ENCODE measurements at places on chromosomes 2 and 18.

GRCh38 chr2:227862741-227863588 lies 8.5 kb upstream of the DAW1 start:
- no peak for DNase-seq

- DNase-seq = no peak
These were observed 54.9 kb upstream of the PXDN start for GRCh38 chr2:1799174-1799573.

DNA sequence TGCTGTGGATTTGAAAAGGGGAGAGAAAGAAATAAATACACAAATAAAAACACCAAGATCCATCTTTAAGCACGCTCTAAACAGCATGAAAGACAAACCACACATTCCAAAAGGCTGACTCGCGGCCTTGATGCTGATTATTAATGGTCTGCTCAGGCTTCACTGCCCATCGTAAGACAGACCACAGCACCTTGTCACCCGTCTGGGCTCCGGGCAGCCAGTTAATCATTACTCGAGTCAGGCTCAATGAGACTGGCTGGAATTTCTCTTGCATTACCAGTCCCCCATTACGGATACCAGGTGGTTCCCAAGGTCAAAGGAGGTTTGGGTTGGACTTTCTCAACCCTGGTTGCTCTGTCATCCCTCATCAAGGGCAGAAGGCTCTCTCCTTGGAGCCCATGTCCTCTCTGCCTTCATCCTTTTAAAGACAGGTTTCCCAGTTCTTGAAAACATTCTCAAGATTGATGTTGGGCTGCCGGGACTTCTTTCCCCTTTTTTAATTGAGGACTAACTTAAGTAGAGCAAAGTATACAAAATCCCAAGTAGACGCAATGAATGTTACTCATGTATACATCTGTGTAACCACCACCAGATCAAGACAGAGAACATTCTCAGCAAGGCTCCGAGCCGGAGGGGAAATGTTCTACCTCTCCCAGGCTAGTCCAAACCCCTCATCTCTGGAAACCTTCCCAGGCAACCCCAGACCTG lies 8.1 kb downstream of the SMAD7 start:
- no peak for DNase-seq

DNA sequence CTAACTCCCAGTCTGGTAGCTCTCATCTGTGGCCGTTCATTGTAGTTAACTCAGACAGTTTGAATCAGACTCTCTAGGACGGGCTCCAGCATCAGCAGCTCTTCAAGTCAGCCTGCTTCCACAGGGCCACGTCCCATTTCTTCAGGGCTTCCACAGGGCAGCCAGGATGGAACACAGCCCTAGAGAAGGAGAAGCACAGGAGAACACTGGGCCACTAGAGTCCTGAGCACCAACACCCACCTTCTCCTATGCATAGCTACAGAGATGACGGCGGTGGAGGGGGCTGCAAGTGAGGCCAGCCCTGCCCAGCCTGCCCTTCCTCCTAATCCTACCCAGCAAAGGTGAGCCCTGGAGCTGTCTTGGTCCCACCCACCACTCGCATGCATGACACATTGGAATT lies 10.2 kb upstream of the TEX261 start:
- DNase-seq = no peak

DNA sequence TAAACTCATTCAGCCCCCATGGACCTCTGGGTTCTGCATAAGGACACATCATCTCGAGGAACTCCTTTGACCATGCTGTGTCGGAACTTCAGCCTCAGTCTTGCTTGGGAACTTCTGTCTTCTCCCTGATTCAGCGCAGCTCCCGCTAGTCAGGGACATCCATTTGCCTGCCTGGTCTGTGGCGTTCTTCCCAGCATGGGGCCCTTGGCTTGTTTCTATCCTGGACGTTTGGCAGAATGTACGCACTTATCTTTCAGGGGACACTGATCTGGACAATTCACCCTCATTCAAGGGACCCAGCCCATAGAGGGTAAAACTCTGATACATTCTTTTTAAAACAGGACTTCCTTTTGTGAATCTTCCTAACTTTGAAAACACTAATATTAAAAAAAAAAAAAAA lies 75.8 kb upstream of the WIPF1 start:
- DNase-seq = no peak

DNA sequence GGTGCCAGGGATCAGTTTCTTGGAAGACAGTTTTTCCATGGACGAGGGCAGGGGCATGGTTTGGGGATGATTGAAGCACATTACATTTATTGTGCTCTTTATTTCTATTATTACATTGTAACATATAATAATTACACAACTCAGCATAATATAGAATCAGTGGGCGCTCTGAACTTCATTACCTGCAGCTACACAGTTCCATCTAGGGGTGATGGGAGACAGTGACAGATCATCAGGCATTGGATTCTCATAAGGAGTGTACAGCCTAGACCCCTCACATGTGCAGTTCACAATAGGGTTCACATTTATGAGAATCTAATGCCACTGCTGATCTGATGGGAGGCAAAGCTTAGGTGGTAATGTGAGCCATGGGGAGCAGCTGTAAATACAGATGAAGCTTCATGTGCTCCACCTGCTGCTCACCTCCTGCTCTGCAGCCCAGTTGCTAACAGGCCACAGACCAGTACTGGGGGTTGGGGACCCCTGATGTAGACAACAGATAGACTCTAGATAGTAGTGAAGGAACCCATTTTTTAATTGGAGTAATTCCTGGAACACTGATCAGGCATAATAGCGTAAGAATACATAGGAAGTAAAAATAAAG lies 41.5 kb upstream of the MC4R start:
- no peak for DNase-seq

DNA sequence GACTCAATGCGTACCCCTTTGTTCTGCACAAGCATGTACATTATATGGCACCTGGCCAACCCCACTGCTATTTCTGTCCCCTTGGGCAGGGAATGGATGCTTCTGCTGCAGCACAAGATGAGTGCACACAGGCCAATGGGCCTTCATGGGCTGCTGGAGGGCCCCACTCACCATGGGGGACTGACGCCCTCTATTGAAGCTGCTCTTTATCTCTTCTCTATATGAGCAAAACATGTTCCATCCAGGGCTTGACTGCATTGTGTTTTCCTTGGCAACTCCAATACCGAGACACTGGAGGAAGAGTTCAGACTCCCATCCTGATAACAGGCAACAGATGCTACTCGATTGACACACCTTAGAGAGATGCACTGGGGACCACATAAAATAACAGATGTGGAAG lies 251.6 kb upstream of the NCKAP5 start:
- no peak for DNase-seq

DNA sequence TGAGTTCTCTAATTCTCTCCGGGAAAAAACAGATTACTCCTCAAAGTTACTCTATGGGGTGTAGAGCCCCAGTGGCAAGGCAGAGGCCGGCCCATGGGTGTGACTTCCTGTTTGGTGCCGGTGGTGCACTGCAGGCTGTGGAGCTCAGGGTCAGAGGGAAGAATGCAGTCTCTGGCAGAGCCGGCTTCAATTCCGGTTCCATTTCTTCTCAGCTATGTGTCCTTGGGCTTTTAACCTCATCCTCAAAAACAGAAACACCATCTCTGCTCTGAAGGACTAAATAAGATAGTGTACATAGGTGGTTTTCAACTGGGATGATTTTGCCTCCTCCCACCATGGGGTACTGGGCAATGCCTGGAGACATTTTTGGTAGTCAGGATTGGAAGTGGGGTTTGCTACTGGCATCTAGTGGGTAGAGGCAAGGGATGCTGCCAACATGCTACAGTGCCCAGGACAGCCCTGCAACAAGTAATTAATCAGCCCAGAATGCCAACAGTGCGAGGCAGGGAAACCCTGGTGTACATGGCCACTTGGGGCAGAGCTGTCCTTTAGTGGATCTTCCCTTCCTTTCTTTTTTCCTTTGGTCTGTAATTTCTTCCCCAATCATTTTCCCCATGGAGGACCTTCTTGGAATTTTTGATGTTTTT lies 81.2 kb downstream of the INSIG2 start:
- no peak for DNase-seq

- DNase-seq = no peak
These were observed 63.7 kb downstream of the SLC8A1 start for GRCh38 chr2:40388161-40388560.

GRCh38 chr2:30239986-30240752 lies 8.8 kb downstream of the LBH start:
- DNase-seq = no peak

- DNase-seq = no peak
These were observed 40.4 kb upstream of the FAM124B start for GRCh38 chr2:224442071-224442967.

DNA sequence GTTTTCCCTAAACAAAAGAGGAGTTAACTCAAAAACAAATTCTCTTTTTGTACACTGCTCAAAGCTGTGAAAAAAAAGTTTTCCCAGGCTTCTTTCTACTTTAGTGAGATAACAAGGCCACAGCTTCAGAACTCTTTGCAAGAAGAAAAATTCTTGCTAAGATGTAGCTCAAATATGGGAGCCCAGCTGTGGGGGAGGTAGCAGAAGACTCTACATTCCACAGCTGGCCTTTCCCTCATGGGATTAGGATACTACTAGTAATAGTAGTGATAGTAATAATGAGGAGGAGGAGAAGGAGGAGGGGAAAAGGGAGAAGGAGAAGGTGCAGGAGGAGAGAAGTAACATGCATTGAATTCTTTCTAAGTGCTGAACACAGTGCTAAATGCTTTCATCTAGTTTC lies 19.2 kb upstream of the CERS6 start:
- no peak for DNase-seq

- no peak for DNase-seq
These were observed 66.5 kb upstream of the IGFBP5 start for GRCh38 chr2:216761809-216762208.

DNA sequence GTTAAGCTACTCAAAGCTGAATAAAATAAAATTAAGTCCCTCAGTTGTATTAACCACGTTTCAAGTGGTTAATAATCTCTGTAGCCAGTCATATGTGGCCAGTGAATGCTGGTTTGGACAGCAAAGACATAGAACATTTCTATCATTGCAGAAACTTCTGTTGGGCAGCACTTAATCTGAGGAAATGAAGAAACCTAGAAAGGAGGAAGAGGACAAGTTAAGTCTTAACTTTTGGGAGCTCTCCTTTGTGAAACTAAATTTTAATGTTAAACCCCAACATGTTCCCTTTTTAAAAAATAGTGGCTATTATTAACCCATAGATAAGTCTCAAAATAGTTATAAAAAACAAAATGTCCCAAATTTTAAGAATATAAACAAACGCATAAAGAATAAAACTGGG lies 421.3 kb downstream of the ARHGAP15 start:
- no peak for DNase-seq

- DNase-seq = no peak
These were observed 44.6 kb downstream of the SMAD4 start for GRCh38 chr18:51074605-51075004.

GRCh38 chr2:7165736-7166135 lies 248.5 kb downstream of the RNF144A start:
- DNase-seq = no peak

GRCh38 chr18:23363865-23364570 lies 89.1 kb upstream of the RIOK3 start:
- no peak for DNase-seq

GRCh38 chr2:189129971-189130370 lies 49.6 kb downstream of the COL5A2 start:
- no peak for DNase-seq

DNA sequence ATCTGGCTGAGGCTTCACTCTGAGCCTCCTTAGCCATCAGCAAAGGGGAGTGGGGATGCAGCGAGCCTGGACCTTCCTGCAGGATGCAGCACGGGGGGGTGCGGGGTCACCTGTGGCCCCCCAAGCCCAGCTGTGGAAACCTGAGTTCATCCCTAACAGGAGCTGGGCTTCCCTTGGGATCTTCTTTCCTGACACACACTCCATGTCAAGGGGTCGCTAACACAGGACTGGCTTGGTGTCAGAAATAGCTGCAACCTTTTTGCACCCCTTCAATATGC lies 174.7 kb downstream of the RTP5 start:
- no peak for DNase-seq

- no peak for DNase-seq
These were observed 82.9 kb upstream of the TMEFF2 start for GRCh38 chr2:192277494-192278109.

DNA sequence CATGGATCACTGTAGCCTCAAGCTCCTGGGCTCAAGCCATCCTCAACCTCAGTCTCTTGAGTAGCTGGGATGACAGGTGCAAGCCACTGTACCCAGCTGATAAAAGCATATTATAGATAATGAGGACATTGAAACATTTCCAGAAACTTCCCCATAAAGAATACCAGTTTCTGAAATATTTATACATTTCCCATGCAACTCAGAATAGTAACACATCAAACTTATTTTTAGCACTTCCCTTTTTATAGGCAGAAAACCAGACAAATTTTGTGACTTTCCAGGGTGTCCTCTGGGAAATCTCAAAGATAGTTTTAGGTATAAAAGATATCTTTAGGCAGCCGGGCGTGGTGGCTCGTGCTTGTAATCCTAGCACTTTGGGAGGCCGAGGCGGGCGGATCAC lies 25.1 kb upstream of the DPYSL5 start:
- no peak for DNase-seq

DNA sequence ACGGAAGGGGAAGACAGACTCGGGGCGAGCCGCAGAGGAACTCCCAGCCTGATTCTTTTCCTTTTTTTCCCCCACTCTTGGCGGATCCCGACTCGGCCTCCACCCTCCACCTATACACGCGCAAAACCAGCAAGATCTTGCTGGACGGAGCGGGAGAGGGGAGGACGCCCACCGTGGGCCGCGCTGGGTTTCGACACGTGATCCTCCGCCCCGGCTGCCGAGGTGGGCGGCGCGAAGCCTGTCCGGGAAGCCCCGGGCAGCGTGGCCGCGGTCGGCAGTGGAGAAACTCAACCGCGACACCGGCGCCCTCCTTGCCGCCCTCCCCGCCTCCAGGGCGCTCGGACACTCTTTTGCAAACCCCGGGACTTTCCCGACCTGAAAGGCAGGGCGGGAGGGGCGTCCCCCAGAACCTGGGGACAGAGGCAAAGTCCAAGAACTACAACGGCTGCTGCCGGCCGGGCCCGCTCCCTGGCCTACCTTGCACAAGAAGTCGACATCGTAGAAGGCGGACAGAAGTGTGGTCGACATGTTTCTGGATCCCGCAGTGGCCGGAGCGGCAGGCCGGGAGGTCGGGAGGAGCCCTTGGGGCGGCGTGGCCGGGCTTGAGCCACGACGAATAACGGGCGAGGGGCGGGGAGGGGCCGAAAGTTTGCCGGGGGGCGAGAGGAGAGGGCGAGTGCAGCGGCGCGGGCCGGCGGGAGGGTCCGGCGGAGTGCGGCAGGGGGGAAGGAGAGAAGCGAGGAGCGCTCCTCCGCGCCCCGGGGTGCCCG lies 433 bp downstream of the ZFP36L2 start:
- no peak for DNase-seq

DNA sequence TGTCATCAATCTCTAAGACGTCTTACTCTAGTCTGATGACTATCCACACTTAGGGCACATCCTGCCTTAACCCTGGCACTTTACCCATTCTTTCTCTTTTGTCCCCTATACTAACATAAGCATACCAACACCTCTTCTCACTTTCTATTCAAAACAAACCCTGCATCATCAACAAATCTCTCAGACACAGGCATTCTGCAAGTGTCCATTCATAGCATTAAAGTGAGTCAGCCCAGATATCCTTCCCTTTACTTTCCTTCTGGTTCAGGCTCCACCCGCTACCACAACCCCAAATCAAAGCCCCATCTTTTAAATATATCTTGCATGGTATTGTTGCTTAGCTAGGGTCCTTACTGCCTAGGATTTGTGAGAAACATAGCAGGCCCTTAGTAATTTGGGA lies 3.8 kb downstream of the GRB14 start:
- DNase-seq = no peak

Data from NCI-H1436 treated with DMSO at 0.1 percent for 48 hours (cell line).